ENCODE measurements at places on chromosomes 2 and 18.

DNA sequence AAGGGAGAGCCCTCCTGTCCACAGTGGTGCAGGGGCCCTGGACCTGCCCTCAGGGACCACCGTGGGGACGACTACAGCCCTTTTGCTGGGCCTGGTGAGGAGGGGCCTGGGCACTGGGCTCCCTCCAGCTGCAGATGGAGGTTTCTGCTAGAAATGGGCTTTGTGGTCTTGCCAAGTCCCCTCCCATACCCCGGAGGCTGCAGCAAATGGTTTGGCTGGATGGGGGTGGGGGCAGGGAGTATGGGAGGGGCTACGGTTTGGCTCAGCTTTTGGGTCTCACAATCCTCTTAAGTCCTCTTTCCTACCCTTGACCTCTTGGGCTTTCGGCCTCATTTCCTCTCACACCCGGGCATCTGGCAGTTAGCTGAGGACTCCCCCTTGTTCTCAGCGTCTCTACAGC, 21.7 kb downstream of the TET3 start:
- DNase-seq: no peak

GRCh38 chr2:46268196-46268595, 29.0 kb upstream of the EPAS1 start:
- DNase-seq: no peak

- DNase-seq: peak; percentile 56
These were observed at the start of gene STK39 for GRCh38 chr2:168247341-168248261. TSS of gene STK39 (minus strand) at chr2:168247595. CDS start at chr2:168247435, 160 bp downstream.

GRCh38 chr2:69720404-69720803, 21.5 kb upstream of the ANXA4 start:
- DNase-seq: no peak

DNA sequence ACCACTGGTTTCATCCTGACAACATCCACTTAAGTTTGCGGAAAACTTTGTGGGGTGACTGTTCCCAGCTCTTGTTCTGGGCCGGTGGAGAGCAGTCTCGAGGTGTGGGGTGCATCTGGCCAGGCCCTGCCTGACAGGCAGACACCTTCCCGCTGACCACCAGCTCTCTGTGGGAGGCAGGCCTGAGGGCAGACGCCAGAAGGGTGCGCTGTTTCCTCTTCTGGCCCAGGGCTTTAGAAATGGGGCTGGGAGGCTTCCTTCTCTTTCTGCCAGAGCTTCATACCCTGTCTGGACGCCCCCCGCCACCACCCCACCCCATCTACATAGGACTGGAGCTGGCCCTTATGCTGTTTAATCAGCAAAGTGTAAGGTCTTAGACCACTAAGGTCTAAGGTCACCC, 263.8 kb downstream of the LOXHD1 start:
- DNase-seq: no peak
